Activated naive CD8-positive, alpha-beta T cell treated with anti-CD3 and anti-CD28 coated beads for 36 hours (primary cell): ENCODE measurements at places on chromosomes 2 and 18.

DNA sequence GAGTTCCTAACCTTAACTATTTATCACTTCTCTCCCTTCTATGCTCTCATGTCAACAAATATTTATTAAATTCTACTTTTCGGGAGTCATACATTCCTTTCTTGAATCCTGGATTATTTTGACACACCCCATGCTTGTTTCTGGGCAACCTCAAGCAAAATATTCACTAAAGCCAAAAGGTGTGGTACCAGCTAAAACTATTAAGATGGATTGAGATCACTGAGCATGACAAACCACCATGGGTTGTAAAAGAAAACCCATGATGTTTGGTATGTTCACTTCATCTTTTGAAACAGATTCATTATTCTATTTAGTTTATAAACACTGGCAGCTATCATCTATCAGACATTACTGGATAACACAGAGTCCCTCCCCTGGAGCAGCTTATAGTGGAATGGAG is 32.5 kb downstream of the DPP4 start:
- DNase-seq, result no peak

DNA sequence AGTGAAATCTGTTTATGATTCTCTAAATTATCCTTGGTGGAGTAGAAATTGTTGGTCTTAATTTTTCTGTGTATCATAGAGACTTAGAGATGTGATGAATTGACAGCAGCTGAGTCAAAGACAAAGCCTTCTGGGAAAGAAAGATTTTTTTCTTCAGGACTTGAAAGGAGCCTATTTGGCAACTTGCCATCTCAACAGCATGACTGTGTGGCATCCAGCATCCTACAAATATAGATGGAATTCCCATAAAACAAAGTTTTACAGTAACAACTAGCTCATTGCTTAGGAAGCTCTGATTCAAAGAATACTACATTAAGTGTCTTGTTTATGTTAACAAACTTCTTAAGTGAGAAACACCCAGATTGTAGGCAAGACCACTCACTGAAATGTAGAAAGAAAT is 79.2 kb upstream of the SETBP1 start:
- DNase-seq, result no peak

GRCh38 chr2:241358470-241358869 is 2.4 kb downstream of the FARP2 start:
- DNase-seq, result no peak

- DNase-seq, result no peak
Measured at GRCh38 chr18:48687346-48688042, 148.7 kb downstream of the CTIF start.

DNA sequence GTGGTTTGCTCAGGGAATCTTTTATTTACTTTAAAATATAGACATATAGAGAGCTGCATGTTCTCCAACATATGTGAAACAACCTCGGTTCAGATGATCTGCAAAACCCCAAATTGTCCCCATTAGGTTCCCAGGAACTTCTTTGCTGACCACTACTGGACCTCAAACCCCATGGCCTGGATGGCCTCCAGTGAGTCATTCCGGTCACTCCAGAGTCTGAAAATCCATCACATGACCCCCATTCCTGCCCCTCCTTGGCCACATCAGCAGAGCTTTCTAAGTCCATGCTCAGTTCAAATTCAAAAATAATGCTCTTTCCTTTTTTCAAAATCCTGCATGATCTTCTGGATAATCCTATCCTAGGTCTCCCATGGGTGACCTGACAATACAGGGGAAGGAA is 271.0 kb downstream of the TNS1 start:
- DNase-seq, result no peak
